Uterine smooth muscle cell (primary cell): ENCODE measurements at places on chromosomes 6 and 20. TPM values are rescaled to one million over a fixed set of nuclear protein-coding genes. Genes with fewer than 3 reads are reported as not detected.

VSTM2L gene
- 0.66 and 2.2 TPM in 2 replicates for total RNA-seq

SLC35F1 gene
- total RNA-seq: 0.12 TPM in 1 of 2 replicates, not detected in the other

RAB32 gene
- 161 and 163 TPM in 2 replicates for total RNA-seq

TULP4 gene
- 78.4 and 133 TPM in 2 replicates for total RNA-seq

EYA4 gene
- 13.7 and 14.5 TPM in 2 replicates for total RNA-seq

MAS1 gene
- total RNA-seq: not detected in 2 replicates

SLC22A7 gene
- total RNA-seq: not detected in 2 replicates

GPANK1 gene
- total RNA-seq: 13.0 and 18.5 TPM in 2 replicates

CRISP1 gene
- total RNA-seq: not detected in 2 replicates

CYP39A1 gene
- 0.44 and 1.7 TPM in 2 replicates for total RNA-seq

RIMS1 gene
- total RNA-seq: 0.33 and 0.50 TPM in 2 replicates

ZNF165 gene
- 0.25 and 0.77 TPM in 2 replicates for total RNA-seq

SLA2 gene
- total RNA-seq: not detected in 2 replicates

FAM217A gene
- total RNA-seq: not detected in 2 replicates

AGER gene
- 0.12 and 0.44 TPM in 2 replicates for total RNA-seq

SAYSD1 gene
- total RNA-seq: 14.1 and 17.0 TPM in 2 replicates

ARG1 gene
- total RNA-seq: not detected in 2 replicates

PRDM13 gene
- under 0.01 TPM in 1 of 2 replicates, not detected in the other for total RNA-seq

SYNDIG1 gene
- 0.33 and 0.37 TPM in 2 replicates for total RNA-seq

NMBR gene
- 0.11 and 0.12 TPM in 2 replicates for total RNA-seq

CDH26 gene
- 0.12 and 0.33 TPM in 2 replicates for total RNA-seq

PRELID3B gene
- total RNA-seq: 99.4 and 108 TPM in 2 replicates
